ENCODE measurements at places on chromosomes 13 and 19.

DNA sequence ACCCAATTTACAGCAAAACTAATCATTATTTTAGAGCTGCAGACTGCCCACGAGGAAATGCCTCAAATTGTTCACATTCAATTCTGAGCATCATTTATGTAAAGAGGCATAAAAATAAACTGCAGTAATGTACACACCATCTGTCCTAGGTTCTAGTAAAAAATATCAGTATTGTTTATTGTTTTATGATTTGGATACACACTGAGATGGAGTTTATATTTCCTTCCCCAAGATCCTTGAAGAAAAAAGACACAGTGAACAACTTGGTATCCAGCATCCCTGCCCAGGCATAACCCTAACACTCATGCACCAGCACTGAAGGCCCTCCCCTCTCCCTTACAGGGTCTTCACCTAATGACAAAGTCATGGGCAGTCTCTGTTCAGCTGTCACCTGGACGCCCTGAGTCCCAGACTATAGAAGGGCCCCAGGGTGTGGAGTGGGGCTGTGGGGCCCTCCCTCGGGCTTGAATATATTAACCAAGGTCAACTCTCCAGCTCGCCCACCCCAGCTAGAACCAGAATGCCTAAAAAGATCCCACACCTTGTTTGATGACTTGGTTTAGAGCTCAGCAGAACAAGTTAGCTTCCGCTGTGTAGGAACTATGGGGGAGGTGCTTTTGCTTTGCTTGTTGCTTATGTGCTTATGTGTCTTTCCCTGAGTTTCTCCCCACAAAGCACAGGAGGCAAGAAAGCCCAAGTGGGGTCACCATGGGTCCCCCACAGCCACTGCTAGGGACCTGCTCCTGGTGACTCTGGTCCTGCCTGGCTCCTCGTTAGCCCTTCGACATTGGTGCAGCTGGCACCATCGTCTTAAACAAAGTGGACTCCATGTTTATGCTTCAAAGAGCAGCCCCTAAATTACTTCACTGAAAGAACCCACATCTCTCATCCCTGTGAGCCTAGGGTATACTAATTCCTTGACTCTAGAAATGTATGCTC is 111.1 kb downstream of the COL4A1 start:
- DNase-seq, result no peak

- DNase-seq, result no peak
Observed at GRCh38 chr13:67977066-67977465, 746.9 kb upstream of the PCDH9 start.

- no peak for DNase-seq
Observed at GRCh38 chr13:49305792-49306425, 58.2 kb downstream of the CDADC1 start.

DNA sequence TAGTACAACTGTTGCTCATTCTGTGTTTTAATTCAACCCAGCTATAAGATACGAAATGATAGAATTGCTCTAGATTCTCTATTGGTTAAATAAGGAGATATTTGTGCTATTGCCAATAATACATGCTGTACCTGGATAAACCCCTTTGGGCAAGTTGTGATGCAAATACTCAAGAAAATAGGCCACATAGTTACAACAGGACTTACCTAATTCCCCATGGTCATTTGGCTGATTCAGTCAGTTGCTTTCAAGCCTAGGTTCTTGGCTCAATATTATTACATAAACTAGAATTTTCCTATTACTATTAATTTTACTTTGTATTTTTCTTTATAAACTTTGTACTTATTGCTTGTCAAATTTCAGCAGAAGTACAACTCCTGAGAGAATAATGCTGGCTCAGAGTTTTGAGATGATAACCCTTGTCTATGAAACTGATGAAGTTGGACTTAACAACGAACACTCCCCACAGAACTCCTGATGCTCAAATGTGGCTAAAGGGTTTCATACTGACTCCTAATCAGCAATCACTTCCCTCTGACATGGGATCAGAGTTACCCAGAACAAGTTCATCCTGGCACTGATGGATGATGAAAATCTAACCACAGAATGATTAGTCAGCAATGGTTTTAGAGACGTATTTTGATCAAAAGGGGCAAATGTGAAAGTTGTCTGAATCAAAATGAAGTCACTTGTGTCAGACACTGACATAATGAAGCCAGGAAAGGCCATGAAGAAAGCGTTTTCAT is 221.1 kb downstream of the ITGBL1 start:
- no peak for DNase-seq

DNA sequence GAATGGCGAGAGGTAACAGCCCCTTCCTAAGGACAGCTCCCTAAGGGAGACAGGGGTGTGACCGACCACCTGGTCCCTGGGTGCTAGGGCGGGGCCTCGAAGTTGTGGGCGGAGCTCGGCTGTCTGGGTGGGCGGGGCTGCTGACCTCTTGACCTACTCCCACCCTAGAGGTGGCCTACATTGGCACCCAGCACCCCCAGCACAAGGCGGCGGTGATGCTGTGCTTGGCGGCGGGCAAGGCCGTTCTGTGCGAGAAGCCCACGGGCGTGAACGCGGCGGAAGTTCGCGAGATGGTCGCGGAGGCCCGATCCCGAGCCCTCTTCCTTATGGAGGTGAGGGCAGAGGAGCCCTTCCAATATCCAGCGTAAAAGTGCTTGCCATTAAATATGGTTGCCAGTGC is 2.4 kb downstream of the DHDH start:
- no peak for DNase-seq

- no peak for DNase-seq
Observed at GRCh38 chr19:39047073-39047472, 14.7 kb upstream of the FBXO27 start.

GRCh38 chr19:33512021-33512420 is 9.6 kb downstream of the PEPD start:
- DNase-seq, result no peak

DNA sequence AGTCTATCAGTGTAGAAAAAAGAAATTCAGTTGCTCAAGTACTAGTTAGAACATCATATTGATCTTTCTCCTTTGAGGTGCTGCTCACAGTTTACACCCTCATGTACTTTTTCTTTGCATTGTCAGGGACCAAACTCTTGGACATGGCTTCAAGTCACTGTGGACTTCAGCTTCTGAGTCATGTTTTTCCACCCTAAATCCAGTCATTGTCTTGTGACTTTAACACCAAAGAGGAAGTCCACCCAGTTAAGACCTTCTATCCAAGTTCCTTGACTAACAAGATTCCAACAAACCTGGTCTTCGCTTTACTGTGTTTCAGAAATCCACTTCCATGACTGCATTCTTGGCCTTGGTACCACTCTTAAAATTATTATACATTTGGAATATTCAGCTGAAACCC is 206.7 kb upstream of the ARGLU1 start:
- DNase-seq, result no peak

DNA sequence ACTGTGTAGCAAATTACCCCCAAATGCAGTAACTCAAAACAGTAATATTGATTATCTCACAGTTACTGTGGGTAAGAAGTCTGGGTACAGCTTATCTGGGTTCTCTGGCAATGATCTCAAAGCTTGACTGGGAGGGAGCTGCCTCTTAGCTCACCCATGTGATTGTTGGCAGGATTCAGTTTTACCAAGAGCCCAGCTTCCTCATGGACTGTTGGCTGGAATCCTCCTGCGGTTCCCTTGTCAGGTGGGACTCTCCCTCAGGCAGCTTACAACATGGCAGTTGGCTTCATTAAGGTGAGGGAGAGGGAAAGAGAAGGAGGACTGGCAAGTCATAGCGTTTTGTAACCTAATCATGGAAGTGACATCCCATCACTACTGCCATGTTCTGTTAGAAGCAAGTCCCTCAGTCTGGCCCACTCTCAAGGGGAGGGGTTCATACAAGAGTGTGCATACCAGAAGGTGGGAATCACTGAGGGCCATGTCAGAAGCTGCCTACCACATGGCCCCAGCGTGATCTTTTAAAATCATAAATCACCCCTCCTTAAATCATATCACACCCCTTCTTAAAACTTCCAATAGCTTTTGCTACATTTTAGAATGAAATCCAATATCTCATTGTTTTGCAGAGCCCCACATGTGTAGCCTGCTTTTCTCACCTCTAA is 108.1 kb downstream of the OLFM4 start:
- DNase-seq, result no peak

- no peak for DNase-seq
Observed at GRCh38 chr13:21717817-21718216, 46.9 kb downstream of the FGF9 start.

GRCh38 chr13:66681403-66681802 is 548.7 kb downstream of the PCDH9 start:
- no peak for DNase-seq

GRCh38 chr13:36673838-36674326 is at the start of gene SERTM1:
Gene SERTM1, plus strand, starts transcription at chr13:36674020. Its CDS starts 21,059 bp downstream, at chr13:36695079.
- DNase-seq, result no peak

GRCh38 chr19:21694171-21694906 is 73.0 kb downstream of the ZNF100 start:
- no peak for DNase-seq

GRCh38 chr13:33752597-33752996 is 65.4 kb upstream of the RFC3 start:
- no peak for DNase-seq

DNA sequence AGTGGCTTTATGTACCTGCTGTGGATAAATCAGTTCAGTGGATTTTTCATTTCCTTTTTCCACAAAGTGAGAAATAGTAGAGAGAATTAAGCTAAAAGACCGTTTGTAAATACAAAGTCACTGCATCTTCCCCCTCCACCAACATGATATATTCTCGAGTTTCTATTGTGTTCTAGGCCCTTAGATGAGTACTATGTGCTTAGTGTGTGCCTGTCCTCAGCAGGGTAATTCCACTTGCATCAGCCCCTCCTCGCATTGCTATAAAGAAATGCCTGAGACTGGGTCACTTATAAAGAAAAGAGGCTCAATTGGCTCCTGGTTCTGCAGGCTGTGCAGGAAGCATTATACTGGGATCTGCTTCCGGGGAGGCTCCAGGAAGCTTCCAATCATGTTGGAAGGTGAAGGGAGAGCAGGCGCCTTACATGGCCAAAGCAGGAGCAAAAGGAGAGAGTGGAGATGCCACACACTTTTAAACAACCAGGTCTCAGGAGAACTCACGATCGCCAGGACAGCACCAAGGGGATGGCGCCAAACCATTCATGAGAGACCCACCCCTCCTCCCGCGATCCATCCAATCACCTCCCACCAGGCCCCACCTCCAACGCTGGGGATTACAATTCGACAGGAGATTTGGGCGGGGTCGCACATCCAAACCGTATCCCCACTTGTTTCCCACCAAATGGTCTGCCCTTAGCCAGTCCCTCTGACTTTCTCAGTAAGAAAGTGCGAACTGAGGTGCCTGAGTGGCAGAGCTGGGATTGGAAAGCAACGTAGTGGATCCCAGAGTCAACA is 102.3 kb upstream of the ABCC4 start:
- no peak for DNase-seq

DNA sequence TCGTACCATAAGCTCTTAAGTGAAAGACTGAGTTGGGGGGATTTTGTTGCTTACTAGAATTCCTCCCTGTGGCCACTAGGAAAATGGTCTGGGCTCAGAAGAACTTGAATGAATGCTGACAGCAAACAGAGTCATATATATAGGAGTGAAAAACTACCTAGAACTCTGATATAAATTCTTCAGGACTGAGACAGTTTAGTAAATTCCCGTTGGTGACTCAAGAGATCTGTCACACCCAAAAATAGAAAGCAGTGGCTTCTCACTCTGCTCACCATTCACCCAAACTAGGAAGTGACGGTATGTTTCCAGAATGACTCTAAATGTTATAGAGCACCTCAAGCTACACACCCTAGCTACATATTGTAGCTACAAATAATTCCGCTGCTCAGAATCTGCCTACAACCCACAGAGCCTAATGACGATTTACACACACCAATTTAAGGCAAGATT is 116.2 kb downstream of the TBC1D4 start:
- DNase-seq, result no peak

- DNase-seq, result no peak
Observed at GRCh38 chr19:10861103-10861651, 10.2 kb upstream of the CARM1 start.

GRCh38 chr13:110388108-110388943 is 81.2 kb downstream of the COL4A2 start:
- no peak for DNase-seq

DNA sequence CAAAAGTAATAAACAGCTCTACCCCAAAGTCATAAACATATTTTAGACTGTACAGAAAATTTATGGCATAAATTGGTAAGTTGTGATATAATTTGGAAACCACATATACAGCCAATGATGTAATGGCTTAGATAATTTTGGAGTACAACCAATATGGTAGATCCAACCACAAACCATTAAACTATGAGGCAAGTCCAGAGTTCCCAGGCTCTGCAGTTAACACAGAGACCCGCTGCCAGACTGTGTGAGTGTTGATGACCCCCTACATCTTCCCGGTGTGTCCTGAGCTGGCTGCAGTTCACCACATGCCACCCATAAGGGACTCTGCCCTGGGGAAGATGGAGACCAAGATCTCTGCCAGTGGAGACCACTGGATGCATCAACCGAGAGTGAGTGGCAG is 9.9 kb upstream of the SERPINE3 start:
- DNase-seq, result no peak

DNA sequence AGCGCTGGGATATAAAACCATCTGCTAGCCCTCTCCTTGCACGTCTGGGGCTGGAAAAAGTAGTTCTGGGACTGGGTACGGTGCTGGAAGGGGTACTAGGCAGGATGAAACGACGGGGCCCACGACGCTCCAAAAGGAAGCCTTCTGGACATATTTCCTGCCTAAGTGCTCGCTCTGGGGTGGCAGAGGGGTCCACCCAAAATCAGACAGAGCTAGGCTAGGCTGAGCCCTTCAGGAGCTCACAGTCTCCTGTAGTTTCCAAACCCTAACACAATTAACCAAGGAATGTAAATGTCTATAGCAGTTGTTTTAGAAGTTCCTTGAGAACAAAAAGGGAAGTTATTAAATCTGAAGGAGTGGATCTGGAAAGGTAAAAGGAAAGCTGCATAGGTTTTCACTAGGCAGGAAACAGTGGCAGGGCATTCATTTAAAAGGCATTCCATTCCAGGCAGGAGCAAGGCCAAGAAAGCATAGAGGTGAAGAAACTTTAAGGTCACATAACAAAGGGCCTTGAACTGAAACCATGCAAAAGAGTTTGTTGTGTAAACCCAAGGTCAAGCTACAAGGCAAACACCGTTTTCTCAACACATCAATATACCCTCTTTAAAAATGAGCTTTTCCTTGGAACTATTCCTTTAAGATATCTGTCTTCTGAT is 634 bp upstream of the DIAPH3 start:
- DNase-seq, result no peak

DNA sequence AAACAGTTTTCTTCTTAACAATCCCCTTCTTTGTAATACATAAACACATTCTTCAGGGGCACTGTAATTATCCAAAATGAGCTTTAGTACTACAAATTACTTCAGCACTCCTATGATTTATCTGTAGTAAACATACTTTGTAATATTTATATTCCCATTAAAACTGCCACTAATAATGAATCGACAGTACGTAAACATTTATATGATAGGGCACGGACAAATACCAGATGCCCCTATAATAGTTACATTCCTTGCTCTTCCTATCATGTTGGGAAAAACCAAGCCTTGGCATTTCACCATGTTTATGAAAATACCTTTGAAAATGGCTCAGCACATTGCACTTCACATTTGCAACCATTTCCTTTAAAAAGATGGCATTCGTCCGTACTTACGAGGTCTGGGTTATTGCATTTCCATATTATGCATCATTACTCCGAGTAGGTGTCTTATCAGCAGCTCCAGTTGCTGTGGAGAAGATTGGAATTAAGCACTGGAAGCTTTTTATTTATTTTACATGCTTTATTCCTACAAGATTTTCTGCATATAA is 1043.4 kb downstream of the DIAPH3 start:
- no peak for DNase-seq

Measured in activated naive CD4-positive, alpha-beta T cell (primary cell).